ENCODE measurements at places on chromosomes 4 and X. TPM values are rescaled to one million over a fixed set of nuclear protein-coding genes. Genes with fewer than 3 reads are reported as not detected.

Gene FABP2
- not detected for total RNA-seq

Gene GALNTL6
- under 0.01 TPM for total RNA-seq

GRCh38 chr4:112655270-112655669, 18.3 kb downstream of the LARP7 start:
- H3K27ac ChIP-seq, result no peak overlapping the region
- no peaks in the 10 kb centered on the region for H3K4me1 ChIP-seq
- no peak overlapping the region for H3K4me3 ChIP-seq
- H3K36me3 ChIP-seq, result peaks cover 41% of the 10 kb centered on the region
- no peaks in the 10 kb centered on the region for H3K27me3 ChIP-seq

DNA sequence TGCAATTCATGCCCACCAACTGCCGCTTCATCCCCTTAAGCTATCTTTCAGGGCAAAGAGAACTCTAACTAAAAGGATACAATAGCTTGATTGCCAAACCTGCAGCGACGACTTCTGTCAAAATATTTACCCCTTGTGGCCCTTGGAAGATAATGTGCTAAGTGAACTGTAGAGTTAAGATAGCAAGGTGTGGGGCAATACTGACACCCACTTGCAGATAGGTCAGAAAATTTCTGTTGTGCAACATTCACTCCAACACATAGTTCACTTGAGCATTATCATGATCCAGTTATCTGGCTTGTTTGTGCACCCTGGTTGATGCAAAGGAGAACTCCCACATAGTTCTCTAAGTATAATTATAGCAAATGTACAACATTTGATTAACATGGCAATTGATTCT, 55.6 kb downstream of the RHOXF2B start:
- H3K27ac ChIP-seq, result no peak overlapping the region
- H3K4me3 ChIP-seq, result no peak overlapping the region
- H3K4me1 ChIP-seq, result no peaks in the 10 kb centered on the region
- H3K36me3 ChIP-seq, result no peaks in the 10 kb centered on the region

GRCh38 chr4:98976716-98977115, 18.8 kb upstream of the METAP1 start:
- no peak overlapping the region for H3K4me3 ChIP-seq
- H3K27ac ChIP-seq, result peak overlapping the region; percentile 40
- peak; percentile 68 for DNase-seq
- peaks cover 3% of the 10 kb centered on the region for H3K4me1 ChIP-seq

DNA sequence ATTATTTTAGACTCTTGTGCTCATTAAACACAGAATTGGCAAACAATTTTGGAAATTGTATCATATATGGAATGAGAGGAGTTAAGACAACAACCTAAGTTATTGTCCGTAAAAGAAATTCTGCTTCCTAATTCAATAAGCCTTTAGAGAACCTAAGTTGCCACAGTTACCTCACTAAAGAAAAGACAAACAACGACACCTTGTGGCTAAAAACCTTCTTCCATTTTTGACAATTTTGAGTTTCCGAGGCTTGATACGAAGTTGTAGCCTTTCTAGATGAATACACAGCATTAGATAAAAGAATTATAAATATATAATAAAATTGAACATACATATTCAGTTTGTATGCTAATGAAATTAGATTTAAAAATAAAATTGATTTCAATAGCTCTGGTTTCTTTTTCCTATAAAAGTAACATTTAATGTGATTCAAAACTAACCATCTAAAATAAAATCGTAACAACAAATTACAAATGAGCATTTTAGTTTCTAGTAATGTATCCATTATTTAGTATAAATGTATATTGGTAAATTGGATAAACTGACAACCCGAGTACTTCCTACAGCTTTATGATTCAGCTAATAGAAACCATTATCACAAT, 275.1 kb downstream of the GPM6A start:
- no peak overlapping the region for H3K4me3 ChIP-seq
- H3K36me3 ChIP-seq, result no peaks in the 10 kb centered on the region

GRCh38 chr4:110034026-110034393, 121.3 kb downstream of the EGF start:
- DNase-seq, result no peak
- no peak overlapping the region for H3K27ac ChIP-seq
- H3K27me3 ChIP-seq, result peaks cover 5% of the 10 kb centered on the region
- no peak overlapping the region for H3K4me3 ChIP-seq

All from osteoblast (primary cell).